Nephron progenitor cell (in vitro differentiated cells): ENCODE measurements at places on chromosomes 16 and 17.

DNA sequence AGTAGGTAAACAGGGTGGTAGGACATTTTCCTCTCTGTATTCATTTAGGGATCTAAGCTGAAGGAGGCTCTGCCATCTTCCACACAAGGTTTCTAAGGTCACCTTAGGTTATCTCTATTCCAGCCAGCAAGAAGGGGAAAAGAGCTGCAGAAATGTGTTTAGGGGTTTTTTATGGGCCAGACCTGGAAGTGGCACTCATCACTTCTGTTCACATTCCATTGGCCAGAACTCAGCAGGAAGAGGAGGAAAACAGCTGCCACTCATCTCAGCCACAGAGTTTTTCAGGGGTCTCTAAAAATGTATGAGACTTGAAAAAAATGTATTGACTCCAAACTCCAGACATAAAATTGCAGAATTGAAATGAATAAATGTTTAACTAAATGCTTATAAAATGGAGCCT is 65.8 kb downstream of the FTO start:
- no peak for DNase-seq

- no peak for DNase-seq
Observed at GRCh38 chr16:49018259-49018931, 263.2 kb downstream of the CBLN1 start.

GRCh38 chr16:14501331-14502255 is 128.5 kb downstream of the PARN start:
- DNase-seq = peak; percentile 39

GRCh38 chr17:66583112-66583748 is 251.7 kb upstream of the CACNG5 start:
- DNase-seq = no peak

- DNase-seq = no peak
Observed at GRCh38 chr16:72940886-72941285, 107.0 kb downstream of the ZFHX3 start.

DNA sequence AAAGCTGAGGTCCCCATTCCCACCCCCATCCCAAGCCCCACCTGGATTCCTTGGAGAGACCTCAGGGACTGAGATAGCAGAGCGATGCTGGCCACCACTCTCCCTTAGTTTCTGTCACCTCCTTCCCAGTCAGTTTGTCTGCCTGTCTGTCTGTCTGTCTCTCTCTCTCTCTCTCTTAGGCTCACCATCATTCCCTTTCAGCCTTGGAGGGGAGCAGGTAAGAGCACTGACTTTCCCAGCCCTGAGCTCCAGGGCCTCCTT is 5.9 kb downstream of the CD300LB start:
- DNase-seq = no peak

DNA sequence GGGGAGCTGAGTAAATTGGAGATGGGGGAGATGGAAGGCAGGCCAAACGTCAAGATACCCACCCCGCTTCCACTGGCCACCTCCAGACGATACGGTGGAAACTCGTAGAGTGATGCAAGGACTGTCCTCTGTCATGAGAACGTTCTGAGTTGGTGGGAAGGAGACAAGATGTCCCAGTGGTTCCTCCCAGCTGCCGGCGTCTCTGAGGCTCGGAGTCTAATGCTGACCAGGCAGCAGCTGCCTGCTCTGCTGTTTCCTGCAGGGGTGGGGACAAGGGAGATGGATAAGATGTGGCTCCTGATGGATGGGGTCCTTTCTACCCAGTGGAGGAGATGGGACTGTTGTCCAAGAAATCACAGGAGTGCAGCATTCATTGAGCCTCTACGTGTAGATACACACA is 28.2 kb upstream of the C1QL1 start:
- no peak for DNase-seq

DNA sequence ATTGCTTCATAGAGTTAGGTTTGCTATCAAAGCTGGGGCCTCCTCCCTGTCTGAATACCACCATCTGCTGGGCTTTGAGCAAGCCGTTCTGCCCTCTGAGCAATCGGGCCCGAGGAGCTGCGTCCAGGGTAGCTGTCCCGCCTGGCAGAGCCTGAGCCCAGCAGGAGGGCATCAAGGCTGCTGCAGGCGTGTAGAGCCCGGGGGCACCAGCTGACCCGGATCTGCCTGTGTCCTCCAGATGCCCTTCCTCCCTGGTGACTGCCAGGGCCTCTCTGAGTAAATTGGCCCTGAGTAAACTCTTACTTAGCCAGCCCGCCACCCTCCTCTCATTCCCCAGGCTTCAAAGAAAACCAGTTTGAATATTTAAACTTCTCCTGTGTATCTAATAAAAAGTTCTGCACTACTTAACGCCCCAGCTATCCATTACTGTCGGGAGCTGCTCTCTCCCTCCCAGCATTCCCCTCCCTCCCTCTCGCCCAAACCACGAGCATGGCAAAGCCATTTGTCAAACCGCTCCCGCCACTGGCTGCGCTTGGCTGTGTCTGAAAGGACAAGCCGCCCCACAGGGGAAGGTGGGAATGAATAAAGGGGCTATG is 16.4 kb downstream of the CDK5RAP3 start:
- peak; percentile 71 for DNase-seq
